Activated T-cell treated with anti-CD3 and anti-CD28 coated beads for 1 hour (primary cell): ENCODE measurements at places on chromosomes 3 and 15.

- DNase-seq, result no peak
Measured at GRCh38 chr15:40984964-40985363, 31.7 kb downstream of the CHAC1 start.

DNA sequence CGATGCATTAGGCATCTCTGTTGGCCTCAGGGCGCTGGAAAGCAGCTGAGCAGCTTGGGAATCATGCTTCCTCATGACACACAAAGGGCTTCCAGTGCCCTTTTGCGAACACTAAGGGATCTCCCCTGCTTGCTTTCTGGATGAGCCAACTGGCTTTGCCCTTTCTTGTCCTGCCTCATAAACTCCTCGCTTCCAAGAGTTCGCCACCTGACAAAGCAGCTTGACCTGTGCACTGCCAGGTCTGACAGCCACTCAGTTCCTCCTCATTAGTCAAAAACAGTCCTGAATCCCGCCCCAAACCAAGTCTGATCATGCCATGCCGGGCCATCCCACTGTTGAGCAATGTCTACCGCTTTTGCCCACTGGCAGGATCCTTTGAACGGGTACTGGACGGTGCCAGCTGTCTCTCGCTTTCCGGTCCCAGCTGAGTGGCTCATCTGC is 265.4 kb upstream of the LYSMD4 start:
- no peak for DNase-seq

DNA sequence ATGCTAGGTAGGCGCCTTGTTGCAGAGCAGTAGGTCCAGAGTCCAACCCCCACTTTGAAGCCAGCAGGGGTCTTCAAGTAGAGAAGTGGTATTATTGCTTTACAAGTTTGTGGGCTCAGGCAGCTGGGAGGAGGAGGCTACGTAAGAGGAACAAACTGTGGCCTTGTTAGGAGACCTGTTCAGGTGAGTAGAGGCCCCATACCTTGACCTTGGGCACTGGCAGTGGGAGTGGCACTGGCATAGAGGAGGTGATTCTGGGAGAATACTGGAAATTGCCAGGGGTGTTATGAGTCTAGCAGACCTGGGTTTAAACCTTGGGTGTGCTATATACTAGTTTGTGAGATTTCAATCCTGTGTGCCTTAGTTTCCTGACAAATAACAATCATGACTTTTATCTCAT is 34.6 kb upstream of the SCAANT1 start:
- no peak for DNase-seq

- no peak for DNase-seq
Measured at GRCh38 chr15:68578980-68579935, at the start of gene CORO2B. TSS of gene CORO2B (plus strand) at chr15:68578993. CDS start at chr15:68579263, 270 bp downstream.

GRCh38 chr15:70530017-70530499 is 233.3 kb downstream of the UACA start:
- no peak for DNase-seq

GRCh38 chr3:103218793-103219192 is 784.0 kb downstream of the ZPLD1 start:
- DNase-seq, result no peak

DNA sequence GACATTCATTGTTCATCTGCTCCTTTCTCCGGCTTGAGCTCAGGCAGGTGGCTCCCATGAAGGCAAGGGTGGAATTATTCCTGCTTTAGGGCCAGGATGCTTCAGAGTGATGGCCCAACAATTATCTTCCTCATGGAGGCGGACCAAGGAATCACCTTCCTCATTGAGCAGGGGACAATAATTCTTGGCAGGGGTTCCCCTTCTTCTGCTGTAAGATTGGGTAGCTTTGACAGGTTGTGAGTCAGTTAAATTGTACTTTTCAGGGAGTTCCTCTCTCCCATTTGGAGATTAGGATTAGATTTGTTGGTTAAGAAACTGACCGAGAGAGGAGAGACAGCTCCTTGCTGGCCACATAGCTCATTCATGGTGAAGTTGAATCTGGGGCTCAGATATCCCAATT is 31.4 kb upstream of the CD47 start:
- no peak for DNase-seq

DNA sequence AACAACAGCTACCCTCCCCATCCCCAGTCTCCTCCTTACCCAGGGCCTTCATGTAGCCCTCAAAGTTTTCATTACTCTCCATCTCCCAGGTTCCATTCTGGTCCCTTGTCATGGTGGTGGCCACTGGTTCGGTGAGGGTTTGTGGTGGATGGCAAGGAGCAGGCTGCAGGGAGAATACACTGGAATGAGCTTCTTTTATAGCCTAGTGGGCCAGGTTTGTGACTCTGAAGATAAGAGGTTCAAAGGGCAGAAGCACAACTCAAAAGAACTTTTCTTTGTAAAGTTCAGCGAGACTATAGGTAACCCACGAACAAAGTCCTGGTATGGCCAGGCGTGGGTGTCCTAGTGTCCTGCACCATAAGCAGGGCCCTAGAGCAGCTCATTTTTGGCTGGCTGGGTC is at the start of gene RBP2:
Gene RBP2 (minus strand): TSS at position 169 of the 400 bp plus-strand sequence. CDS start 57 bp downstream, at position 112.
- DNase-seq, result no peak

DNA sequence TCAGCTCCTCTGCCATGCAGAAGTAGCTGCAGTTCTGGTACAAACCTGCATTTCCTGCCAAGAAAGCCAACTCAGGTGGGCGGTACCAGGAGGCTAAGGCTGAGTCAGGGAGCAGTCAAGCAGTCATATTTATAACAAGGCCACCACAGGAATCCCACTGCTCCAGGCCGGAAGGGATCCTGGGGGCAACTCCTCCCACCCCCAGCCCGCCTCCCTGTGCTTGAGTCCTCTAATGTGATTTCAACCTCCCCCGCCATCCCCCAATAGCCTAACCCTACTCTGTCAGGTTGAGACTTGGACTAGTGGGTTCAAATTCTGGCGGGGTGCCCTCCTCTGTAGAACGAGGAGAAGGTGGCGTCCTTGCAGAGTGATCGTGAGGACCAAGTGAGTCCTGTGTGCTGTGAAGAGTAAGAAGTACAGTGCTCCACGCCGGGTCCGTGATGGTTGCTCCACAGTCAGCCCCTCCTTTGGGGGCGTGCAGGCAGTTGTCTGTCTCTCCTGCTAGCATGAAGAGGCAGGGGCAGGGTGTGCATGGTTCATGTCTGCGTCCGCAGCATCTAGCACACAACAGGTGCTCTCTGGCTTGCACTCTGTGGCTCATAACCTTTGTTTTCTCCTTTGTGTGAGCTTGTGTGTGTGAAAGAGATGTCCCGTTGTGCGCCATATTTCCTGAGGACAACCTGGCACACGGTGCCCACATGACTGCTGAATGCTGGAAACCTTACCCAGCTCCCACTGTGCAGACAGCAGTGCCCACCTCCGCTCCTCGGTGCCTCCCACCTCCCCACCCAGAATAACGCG is 78.3 kb downstream of the SMAD6 start:
- no peak for DNase-seq

GRCh38 chr3:151875759-151876158 is 2.3 kb downstream of the SUCNR1 start:
- DNase-seq, result no peak

DNA sequence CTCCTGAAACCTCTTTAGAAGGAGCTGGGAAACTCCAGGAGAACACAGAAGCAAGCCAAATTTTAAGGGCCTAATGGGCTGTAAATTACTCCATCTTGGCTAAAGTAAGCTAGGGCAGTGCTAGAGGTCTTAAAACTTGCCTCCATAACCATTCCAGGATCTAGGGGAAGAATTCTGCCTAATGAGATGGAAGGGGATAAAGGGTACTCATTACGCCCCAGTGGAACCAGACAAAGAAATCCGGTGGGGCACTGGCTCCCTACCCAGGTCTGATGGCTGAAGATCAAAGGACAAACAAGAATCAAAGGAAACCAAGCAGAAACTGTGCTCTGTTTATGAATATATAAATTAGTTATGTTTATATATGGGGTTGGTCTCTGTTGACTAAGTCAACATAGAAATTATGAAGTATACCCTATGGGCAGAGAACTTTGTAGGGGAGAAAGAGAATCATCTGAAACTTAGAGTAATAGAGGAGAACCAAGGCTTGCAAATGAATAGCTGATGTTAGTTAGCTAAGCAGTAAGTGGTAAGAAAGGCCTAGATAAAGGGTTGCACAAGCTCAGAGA is 57.8 kb downstream of the NCEH1 start:
- DNase-seq, result no peak

DNA sequence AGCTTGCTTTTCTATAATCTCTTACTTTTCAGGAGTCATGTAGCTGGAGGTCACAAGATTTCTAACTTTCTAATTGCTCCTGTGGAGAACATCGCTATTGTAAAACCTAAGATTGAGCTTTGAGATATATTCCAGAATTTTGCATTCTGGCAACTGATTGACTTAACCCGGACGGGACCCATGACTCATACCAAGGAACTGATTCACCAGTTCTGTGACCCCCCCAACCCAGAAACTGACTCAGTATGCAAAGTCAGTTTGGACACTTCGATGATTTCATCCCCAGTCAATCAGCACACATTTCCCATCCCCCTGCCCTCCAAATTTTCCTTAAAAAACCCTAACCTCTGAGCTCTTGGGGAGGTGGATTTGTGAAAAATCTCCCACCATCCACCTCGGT is 396.5 kb upstream of the GBE1 start:
- DNase-seq, result no peak

- DNase-seq, result no peak
Measured at GRCh38 chr15:44471885-44472455, 44.5 kb downstream of the CTDSPL2 start.

DNA sequence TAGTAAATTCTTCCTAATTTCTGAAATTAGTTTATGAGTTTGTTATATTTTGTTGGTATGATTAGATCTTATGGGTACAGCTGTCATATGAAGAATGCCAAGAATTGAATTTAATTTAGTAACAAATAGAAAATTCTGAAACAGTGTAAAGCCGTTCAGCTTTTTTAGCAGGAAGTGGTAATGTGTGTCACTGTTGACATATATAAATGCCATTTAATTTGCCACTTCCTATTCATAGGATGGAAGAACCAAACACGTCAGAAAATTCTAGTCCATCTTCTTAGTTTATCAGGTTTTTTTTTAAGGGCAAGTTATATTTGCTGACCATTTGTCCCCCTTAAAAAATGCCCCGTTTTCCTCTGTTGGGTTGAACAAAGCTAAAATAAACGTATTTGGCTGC is 43.0 kb downstream of the RAB8B start:
- no peak for DNase-seq
